Activated CD8-positive, alpha-beta memory T cell treated with anti-CD3 and anti-CD28 coated beads for 36 hours (primary cell): ENCODE measurements at places on chromosomes 1 and 21. TPM values are rescaled to one million over a fixed set of nuclear protein-coding genes. Genes with fewer than 3 reads are reported as not detected.

C1orf141 gene
- total RNA-seq = not detected

MSH4 gene
- 0.55 TPM for total RNA-seq

HES2 gene
- not detected for total RNA-seq

PSRC1 gene
- total RNA-seq = 7.3 TPM

TTC39A gene
- total RNA-seq = 0.21 TPM

SLAMF1 gene
- total RNA-seq = 105 TPM

C1QB gene
- total RNA-seq = not detected

TMIGD3 gene
- total RNA-seq = not detected

TRABD2B gene
- total RNA-seq = not detected

DONSON gene
- total RNA-seq = 45.5 TPM

ABCG1 gene
- 5.4 TPM for total RNA-seq

PTPRU gene
- total RNA-seq = 0.34 TPM

OR2L2 gene
- 0.06 TPM for total RNA-seq

DCDC2B gene
- 0.21 TPM for total RNA-seq

SMG7 gene
- total RNA-seq = 72.3 TPM

ELAPOR1 gene
- 12.5 TPM for total RNA-seq

TNFRSF4 gene
- 152 TPM for total RNA-seq

EPHA10 gene
- 0.19 TPM for total RNA-seq

ASPM gene
- total RNA-seq = 25.9 TPM

RHD gene
- not detected for total RNA-seq

RBBP4 gene
- total RNA-seq = 295 TPM

HUNK gene
- total RNA-seq = not detected

CFHR4 gene
- not detected for total RNA-seq

SLFNL1 gene
- total RNA-seq = 0.11 TPM

COL8A2 gene
- total RNA-seq = 0.48 TPM

RNU1-1 gene
- total RNA-seq = 907 TPM

FLG gene
- total RNA-seq = not detected

MEGF6 gene
- total RNA-seq = 1.3 TPM

ZBTB40 gene
- 22.1 TPM for total RNA-seq

LYPLAL1 gene
- total RNA-seq = 20.1 TPM

VPS72 gene
- total RNA-seq = 73.5 TPM

TMEM82 gene
- not detected for total RNA-seq

SLAMF7 gene
- 75.4 TPM for total RNA-seq

TOR1AIP1 gene
- total RNA-seq = 55.4 TPM

OR2W3 gene
- total RNA-seq = not detected

NSL1 gene
- 40.3 TPM for total RNA-seq

RIPPLY3 gene
- total RNA-seq = not detected

MECR gene
- total RNA-seq = 46.7 TPM

UBL4B gene
- not detected for total RNA-seq

RGSL1 gene
- total RNA-seq = not detected

MYOC gene
- not detected for total RNA-seq

SEC16B gene
- total RNA-seq = not detected
